ENCODE measurements at places on chromosomes 16 and 17.

DNA sequence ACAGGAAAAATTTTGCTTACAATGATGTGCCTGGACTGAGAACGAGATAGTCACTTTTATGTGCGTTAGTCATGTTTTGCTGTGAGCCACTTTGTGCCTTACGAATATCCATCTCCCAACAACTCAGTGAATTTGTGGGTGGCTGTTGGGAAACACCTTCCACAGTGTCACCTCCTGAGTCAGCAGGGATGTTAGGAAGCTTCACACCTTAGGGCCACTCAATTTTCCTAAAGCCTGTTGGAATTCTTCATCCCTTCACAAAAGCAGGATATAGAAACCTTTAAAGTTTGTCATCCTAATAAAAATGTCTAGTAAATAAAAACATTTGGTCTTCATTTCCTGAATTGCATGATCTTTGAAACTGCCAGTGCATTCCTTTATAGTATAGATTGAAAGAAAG, 4.3 kb upstream of the KRTAP3-1 start:
- no peak for DNase-seq

- DNase-seq = no peak
Measured at GRCh38 chr16:61002479-61003204, 1033.6 kb downstream of the CDH8 start.

DNA sequence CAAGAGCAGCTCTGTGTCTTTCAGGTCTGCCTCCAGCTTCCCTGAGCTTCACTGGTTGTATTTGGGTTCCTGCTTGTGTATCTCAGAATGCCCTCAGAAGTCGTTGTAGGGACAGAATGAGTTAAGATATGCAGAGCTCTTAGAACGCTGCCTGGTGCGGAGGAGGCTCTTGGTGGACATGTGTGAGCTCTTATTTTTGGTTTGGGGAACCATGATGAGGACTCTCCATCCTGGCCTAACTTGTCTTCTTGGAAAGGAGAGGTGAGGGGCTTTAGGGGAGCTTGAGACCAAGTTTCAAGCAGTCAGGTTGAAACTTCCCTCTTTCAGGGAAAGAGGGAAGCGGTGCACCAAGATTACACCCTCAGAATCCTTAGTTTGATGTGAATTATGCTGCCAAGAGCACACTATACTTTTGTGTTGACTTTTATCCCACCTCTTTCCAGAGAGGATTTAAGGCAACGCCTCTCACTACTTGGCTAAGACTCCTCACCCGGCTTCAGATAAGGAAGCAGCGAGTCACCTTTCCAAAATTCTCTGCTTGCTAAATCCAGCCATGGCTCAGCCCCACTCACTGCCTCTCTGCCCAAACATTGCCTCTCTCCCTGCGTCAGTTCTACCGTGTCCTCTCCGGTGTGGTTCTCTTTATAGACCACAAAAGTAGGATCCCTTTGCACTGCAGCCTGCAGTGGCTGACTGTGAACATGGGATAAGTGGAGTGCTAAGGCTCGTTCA, 12.7 kb downstream of the CDK5RAP3 start:
- no peak for DNase-seq

DNA sequence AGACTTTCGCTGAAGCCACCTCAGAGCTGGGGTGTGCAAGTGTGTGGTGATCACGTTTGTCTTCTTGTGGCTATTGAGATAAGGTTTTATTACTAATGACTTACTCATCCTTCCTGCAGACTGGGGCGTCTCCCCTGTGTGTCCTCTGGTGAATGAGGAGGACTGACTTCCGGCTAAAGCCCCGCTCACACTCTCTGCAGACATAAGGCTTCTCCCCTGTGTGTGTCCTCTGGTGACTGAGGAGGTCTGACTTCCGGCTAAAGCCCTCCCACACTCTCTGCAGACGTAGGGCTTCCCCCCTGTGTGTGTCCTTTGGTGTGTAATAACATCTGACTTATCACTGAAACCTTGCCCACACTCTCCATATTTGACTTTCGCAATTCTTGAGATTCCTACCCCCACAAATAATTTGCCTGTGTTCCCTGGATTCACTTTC, 19.4 kb downstream of the PRDM7 start:
- no peak for DNase-seq

DNA sequence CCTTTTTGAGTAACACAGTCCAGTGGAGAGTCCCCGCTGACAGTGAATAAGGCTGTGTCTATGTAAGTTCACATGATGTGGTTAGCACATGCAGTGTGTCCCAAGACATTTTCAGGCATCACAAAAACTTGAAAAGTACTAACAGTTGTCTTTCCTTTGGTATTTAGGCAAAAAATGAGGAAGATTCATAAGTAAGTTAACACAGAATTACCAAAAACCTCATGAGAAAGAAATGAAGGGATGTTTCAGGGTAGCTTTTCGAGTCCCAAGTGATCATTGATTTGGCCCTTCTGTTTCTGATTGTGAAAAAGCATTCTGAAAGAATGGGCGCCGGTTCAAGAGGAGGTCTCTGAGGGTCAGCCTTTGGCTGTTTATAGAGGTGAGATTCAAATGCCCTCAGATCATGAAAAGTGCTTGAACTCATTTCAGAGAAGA, 529 bp upstream of the ASPA start:
- DNase-seq = no peak

- no peak for DNase-seq
Measured at GRCh38 chr17:45070809-45071208, 9.7 kb downstream of the NMT1 start.

DNA sequence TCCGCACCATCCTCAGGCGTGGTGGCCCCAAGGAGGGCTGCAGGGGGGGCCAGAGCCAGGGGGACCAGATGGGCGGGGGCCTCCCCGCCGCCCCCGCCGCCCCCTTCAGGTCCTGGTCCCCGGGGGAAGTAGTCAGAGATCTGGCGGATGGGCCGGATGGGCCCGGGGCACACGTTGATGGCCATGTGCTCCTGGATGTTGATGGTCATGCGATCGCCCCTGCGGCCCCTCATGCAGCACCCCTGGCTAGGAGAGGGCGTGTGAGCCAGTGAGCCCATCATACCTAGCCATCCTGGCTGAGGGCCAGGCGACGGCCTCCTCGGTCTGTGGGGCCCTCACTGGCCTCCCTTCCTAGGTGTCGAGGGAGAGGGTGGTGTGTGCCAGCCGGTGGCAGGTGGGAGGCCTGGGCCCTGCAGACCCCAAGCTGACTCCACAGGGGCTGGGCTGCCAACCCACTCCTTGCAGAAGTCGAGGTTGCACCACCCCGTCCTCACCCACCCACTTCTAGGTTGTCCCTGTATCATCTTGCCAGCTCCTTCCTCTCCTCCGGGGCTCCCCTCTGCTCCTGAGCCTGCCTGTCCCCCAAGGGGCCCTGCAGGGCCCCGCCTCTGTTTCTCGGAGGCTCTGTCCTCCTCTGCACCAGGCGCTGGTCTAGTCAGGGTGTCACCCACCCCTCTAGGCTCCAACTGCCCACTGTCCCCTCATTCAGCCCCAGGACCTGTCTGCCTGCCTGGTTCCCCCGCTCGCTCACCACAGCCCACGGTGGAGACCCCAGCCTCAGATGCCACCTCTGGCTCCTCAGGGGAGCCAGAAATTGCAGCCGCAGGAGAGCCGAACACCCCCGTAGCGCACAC, 610 bp downstream of the DOC2A start:
- DNase-seq = no peak

DNA sequence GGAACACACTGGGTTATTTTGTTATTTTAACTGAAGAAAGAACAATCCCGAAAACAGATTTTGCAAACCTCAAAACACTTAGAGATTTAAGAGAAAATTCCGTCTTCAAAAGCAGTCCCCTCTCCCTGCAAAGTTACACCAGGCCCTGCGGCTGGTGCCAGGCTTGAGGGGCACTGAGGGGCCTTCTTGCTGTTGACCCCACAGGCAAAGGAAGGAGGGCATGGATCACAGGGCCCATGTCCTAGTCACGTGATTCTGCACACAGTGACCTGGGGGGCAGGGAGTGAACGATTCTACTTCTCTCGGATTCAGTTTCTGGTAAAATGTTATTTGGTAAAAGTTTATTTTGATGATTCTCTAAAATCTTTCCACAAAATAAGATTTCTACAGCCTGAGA, 55.3 kb upstream of the FASN start:
- DNase-seq = no peak

- no peak for DNase-seq
Measured at GRCh38 chr16:53843084-53843483, 139.1 kb downstream of the FTO start.

DNA sequence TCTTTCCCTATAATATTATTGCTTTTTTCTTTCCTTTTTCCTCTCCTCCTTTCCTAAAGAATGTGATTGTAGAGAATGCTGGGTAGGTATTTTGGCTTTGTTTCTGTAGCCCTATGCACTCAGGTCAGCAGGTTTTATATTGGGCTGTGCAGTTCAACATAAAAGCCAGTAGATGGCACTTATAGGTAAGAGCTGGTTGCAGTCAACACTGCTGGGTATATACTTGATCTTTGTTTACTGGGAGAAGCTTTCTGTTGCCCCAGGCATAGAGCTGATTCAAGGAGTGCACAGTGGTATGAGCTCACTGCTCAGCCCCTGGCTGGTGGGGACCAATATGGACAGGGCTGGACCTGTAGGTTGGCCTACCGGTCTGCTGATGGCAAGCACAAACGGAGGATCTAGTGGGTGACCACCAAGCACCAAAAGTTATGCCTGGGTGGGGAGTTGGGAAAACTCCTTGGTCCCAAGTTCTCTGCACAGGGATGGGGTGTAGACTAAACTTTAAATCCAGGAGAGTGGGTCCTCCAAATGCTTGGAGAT, 378.9 kb downstream of the PMP22 start:
- peak; percentile 28 for DNase-seq

DNA sequence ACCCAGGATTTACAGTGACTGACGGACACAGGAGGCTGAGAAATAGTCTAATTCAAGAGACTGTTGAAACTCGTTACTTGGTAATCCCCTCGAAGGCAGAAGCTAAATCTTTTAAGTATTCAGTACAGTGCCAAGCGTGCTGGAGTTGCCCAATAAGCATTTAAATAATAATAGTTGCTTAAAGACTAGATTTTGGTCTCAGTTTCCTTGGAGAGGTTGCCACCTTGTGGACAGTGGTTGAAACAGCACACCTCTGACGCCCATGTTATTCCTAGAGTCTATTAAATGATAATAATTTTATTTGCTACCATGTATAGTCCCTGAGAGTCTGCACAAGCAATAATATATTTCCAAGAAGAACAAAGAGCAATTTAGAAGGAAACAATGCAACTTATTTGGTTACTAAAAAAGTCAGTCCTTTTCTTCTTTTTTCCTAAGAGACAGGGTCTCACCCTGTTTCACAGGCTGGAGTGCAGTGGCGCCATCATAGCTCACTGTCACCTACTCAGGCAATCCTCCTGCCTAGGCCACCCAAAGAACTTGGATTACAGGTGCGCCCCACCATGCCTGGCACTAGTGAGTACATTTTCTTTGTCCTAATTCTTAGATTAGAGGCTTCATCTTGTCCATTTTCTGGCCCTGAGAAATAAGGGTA, 138.0 kb upstream of the NUDT7 start:
- DNase-seq = peak; percentile 70

GRCh38 chr16:822909-823297, 22.4 kb upstream of the GNG13 start:
- DNase-seq = no peak

GRCh38 chr17:79490530-79490929, 120.3 kb downstream of the RBFOX3 start:
- no peak for DNase-seq

GRCh38 chr17:8953156-8953885, 12.2 kb downstream of the PIK3R5 start:
- DNase-seq = no peak

GRCh38 chr17:58189436-58190146, 2.9 kb upstream of the EPX start:
- DNase-seq = no peak

DNA sequence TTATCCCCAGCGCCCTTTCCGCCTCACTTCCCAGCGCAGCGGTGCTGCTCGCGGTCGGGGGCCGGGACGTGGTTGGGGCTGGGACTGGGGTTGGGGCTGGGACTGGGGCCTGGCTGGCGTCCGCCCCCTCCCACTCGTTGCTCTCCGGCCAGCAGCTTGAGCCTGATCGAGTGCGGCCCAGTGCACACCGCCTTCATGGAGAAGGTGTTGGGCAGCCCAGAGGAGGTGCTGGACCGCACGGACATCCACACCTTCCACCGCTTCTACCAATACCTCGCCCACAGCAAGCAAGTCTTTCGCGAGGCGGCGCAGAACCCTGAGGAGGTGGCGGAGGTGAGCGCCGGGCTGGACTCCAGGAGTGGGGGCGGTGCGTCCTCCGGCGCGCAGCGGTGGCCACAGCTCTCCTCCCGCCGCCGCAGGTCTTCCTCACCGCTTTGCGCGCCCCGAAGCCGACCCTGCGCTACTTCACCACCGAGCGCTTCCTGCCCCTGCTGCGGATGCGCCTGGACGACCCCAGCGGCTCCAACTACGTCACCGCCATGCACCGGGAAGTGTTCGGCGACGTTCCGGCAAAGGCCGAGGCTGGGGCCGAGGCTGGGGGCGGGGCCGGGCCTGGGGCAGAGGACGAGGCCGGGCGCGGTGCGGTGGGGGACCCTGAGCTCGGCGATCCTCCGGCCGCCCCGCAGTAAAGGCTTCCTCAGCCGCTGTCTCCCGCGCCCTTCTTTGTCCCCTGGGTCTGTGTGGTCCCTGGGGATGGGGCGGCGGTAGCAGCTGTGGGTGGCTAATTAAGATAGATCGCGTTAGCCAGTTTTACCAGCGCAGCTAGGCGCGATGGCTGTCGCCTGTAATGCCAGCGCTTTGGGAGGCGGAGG, 1.8 kb downstream of the HSD17B1 start:
- peak; percentile 95 for DNase-seq

GRCh38 chr17:36185416-36185815, 9.0 kb upstream of the TBC1D3B start:
- no peak for DNase-seq

- DNase-seq = no peak
Measured at GRCh38 chr17:2043785-2044184, 2.0 kb downstream of the OVCA2 start.

DNA sequence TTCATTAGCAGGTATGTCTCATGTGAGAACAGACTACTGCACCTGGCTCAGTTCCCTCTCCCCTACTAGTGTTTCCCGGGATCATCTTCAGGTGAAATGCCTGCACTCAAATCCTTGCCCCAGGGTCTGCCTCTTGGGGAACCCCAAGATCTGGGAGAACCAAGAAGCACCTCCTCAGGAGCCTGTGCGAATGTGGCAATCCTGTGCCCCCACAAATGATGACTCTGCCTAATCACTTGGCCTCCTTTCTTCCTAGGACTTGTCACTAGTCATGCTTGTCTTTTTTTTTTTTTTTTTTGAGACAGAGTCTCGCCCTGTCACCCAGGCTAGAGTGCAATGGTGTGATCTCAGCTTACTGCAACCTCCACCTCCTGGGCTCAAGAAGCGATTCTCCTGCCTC, 21.7 kb downstream of the ADAD2 start:
- no peak for DNase-seq

DNA sequence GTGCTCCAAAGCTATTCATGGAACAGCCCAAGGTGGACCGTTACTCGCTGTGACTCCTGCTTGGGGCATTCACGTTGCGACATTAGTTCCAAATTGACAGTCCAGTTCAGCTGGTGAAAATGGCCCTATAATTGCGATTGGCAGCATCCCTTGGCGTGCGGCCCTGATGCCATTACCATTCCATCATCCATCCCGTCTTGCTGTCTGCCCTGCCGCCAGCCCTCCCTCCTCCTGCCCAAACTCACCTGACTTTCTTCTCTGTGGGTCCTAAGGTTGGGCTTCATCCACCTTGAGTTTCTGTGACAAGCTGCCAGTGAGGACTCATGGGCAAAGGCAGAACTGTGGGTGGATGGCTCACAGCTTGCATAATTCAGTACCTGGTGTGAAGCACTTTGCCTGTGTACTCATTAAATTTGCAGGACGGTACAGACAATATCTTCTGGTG, 104.6 kb downstream of the RPTOR start:
- DNase-seq = no peak

- peak; percentile 83 for DNase-seq
Measured at GRCh38 chr17:57552114-57552624, 192.9 kb downstream of the CCDC182 start.

GRCh38 chr16:1642148-1642547, 30.0 kb downstream of the CRAMP1 start:
- DNase-seq = no peak

Measured in neural progenitor cell (in vitro differentiated cells).